ENCODE measurements at places on chromosomes 2 and 18. TPM values are rescaled to one million over a fixed set of nuclear protein-coding genes. Genes with fewer than 3 reads are reported as not detected.

Gene MERTK
- 5.1 TPM for total RNA-seq

Gene MYO5B
- 7.2 TPM for total RNA-seq

Gene KANSL3
- 26.7 TPM for total RNA-seq

Gene GALNT14
- 2.1 TPM for total RNA-seq

Gene MOB4
- total RNA-seq, result 31.0 TPM

Gene POLR1A
- 45.2 TPM for total RNA-seq

Gene LIMS3
- total RNA-seq, result 3.2 TPM

Gene VAMP5
- total RNA-seq, result 17.6 TPM

Gene SNRPD1
- 60.6 TPM for total RNA-seq

Gene ID2
- 13.6 TPM for total RNA-seq

Gene LAMA1
- 18.3 TPM for total RNA-seq

Gene LONRF2
- 0.62 TPM for total RNA-seq

Gene FTCDNL1
- total RNA-seq, result 0.45 TPM

Gene CYTIP
- 0.16 TPM for total RNA-seq

Gene FAM237A
- total RNA-seq, result not detected

Gene ANXA4
- 132 TPM for total RNA-seq

Gene PTMA
- 469 TPM for total RNA-seq

Gene IMPACT
- 32.3 TPM for total RNA-seq

Gene SFTPB
- total RNA-seq, result not detected

Gene RMDN2
- 5.1 TPM for total RNA-seq

Gene PAX8
- total RNA-seq, result 0.48 TPM

Gene KIF1A
- 20.3 TPM for total RNA-seq

Gene PDK1
- 26.0 TPM for total RNA-seq

Gene CTAGE1
- total RNA-seq, result 0.12 TPM

Gene RPRM
- 0.53 TPM for total RNA-seq

Gene ANKRD44
- total RNA-seq, result 7.2 TPM

Gene SAG
- total RNA-seq, result not detected

Gene PTH2R
- not detected for total RNA-seq

Gene SRSF7
- 104 TPM for total RNA-seq

Gene SPEG
- 76.1 TPM for total RNA-seq

Gene TRAPPC8
- 31.5 TPM for total RNA-seq

Gene POTEC
- total RNA-seq, result not detected

Gene EIF2AK2
- total RNA-seq, result 149 TPM

Gene PROC
- total RNA-seq, result 1.5 TPM
